ENCODE measurements at places on chromosomes 6 and 20.

DNA sequence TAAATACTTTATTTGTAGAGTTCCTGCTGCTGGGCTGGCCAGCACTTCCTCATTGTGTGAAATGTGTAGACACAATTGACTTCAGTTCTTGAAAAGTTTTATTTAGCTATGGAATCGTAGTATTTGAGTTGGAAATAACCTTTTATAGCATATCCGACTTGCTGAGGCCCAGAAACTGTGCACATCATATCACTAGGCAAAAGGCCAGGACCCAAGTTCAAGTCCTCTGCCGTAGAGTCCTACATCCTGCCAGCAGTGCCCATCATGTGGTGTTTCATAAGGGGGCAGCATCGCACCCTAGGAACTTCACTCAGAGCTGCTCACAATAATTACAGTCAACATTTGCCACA is 207.7 kb upstream of the SNX9 start:
- DNase-seq = no peak

DNA sequence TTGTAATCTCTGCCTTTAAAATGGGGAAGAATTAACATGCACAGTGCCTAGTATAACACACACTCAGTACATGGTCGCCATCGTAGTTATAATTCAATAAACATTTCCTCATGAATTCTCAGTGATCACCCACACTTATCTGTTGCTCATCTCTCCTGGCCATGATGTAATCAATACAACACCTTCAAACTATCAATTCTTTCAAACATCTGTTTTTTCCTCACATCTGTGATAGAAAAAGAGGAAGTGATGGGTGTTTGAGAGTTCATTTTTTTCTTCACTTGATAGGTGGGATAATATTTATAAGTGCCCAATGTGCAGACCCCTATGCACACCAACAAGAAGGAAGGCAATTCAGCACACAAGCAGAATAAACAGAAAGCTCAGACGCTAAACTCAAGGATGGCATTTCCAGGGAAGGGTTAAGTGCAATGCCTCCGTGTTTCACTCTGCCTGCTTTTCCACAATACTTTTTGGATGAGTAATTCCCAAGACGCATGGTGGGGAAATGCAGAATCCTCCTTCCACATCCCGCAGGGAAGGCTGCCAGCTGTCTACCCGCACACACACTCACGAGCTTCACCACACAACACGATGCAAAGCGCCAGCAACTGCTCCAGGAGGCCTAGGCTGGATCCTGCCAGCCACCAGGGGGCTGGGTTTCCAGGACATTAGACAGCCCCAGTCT is 100.3 kb downstream of the GMPR start:
- no peak for DNase-seq

DNA sequence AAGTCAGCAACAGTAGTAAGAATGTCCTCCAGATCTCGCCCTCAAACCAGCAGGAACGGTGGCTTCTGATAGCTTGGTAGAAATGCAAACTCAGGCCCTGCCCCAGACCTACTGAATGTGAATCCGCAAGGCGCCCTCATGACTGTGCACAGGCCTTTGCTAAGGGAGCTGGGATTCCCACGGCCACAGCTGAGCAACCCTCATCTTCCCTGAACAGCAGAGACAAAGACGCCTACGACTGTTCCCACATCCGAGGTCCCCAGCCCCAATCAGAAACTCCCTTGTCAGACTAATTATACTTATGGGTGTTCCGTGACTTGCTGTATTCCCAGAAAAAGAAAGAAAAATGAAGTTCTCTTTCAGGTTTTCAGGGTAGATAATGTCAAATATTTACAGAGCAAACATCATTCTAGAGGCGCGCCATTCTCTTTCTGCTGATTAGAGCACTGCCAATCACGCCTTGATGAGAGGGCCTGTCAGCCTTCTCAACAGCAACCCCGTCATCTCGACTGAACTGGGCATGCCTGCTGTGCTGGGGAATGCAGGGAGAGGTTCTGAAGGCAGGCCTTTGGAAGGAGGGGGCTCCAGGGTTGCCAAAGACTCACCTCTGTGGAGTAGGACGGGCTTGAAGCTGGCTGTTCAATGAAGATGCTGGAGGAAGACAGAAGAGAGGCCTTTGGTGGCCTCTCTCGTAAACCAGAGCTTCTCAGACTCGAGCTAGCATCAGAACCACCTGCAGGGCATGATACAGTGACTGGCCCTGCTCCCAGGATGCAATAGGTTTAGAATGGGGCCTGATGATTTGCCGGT is 79.9 kb downstream of the ZNF217 start:
- DNase-seq = no peak

- DNase-seq = no peak
Observed at GRCh38 chr6:21393441-21394165, 199.9 kb upstream of the SOX4 start.

- no peak for DNase-seq
Observed at GRCh38 chr6:144653885-144654505, 368.9 kb downstream of the UTRN start.

DNA sequence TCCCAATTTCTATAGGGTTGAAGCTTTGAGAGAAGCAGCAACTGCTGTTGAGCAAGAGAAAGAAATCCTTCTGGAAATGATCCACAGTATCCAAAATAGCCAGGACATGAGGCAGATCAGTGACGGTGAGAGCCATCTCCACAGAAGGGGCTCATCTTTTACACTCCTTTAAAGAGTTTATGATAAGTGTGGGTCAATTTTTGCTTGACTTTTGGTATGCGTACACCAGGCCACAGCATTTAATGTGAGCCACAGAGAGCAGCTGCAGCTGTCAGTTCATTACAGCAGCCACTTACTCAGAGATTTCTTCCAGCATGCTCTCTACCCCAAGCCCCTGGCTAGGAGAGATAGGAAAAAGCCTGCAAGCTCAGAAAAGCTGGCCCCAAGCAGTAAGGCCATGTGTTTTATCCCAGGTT is 9.9 kb downstream of the BAG2 start:
- DNase-seq = no peak

DNA sequence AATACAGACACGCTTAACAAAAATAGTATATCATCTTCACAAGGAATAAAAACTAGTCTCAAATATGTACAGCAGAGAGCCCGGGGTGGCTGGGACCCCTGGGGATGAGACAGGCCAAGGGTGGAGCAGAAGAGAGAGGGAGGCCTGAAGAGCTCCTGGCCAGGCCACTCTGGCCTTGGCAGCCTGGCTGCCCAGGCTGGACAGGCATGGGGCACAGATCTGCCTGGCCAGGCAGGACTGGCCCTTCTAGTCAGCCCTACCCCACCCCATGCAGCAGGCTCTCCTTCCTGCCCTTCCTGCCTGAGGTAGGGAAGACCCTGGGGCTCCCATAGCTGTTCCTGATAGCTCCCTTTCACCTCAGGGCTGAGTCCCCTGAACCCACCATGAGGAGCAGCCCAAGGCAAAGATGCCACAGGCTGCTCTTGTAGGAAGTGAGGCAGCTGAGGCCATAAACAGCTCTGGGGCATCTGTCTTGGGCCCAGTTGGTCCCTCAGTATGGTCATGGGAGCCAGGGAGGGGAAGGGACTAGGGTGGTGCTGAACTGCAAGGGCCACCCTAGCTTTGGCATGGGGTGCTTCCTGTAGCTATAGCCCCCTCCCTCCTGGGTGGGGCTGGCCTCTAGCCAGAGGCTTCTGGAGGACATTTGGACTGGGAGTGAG is 27.1 kb downstream of the COX4I2 start:
- DNase-seq = no peak

DNA sequence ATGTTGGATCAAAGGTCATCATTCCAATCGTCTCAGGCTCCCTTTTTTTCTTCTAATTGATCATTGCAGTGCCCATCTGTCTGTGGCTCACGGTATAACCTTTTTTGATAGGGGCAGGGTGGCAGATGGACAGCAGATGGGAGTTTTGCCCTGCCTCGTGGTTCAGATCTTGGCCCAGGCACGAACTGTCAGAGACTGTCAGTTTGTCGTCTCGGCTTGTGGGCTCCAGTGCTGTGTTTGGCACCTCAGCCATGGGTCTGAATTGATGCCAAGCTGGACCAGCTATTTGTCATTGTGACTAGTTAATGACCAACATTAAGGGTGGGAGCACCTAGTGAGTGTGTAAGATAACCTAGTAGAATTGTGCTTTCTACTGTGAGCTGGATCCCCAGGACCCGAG is 197.6 kb downstream of the PRL start:
- no peak for DNase-seq

DNA sequence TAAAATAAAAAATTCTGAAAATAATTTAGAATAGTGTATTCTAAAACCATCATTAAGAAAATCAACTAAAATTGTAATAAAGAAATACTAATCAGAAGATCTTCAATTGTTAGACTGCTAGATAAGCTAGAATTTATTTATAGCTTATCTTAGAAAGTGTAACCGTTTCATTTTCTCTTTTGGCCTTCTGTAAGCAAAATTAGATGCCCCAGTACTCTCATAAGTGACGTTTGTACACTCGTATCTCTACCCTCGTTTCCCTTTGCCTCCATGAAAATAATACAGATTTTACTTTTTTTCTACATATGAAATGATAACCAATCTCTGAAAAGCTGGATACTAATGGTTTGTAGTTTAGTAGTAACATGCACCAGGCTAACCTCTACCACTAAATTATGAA is 19.8 kb downstream of the DSE start:
- no peak for DNase-seq

DNA sequence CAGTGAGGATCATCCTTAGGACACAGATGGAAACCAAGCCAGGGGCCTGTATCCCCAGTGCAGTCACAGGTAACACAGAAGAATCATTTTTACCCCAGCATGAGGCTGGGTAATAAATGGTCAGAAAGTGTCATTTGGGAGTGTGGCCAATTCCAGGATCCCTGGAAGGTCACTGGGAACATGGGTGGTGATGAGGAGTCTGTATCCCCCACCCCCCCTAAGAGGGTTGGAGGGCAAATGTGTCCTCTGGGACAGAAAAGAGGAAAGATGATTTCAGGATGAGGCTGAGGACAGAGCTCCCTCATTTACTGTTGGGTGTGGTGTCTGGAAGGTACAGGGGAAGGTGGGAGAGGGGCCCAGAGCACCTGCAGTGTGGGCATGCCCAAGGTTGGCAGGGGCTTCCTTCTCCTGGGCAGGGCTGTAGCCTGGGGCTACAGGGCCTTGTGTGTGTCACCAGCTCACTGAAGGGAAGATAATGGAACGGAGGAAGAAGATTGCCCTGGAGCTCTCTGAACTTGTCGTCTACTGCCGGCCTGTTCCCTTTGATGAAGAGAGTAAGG is 34.5 kb downstream of the PLCG1 start:
- no peak for DNase-seq

GRCh38 chr6:111437573-111437972 is 45.4 kb downstream of the REV3L start:
- DNase-seq = no peak

GRCh38 chr20:17504066-17504897 is 26.9 kb downstream of the BFSP1 start:
- DNase-seq = no peak

DNA sequence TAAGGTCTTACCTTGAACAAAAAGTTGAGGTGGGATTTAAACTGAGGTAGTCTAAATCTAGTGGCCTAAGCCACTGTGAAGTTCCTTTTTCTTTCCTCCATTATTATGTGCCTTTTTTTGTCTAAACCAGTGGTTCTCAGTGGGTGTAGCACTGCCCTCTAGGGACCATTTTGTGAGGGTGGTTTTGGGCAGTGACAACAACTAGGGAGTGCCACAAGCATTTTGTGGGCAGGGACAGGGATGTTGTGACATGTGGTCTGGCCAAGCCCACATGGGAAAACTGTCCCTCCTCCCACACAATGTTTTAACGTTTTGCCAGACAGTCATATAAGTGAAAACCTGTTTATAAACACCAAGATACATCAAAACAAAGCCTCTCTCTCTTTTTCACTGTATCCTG is 899.4 kb upstream of the FLRT3 start:
- no peak for DNase-seq

DNA sequence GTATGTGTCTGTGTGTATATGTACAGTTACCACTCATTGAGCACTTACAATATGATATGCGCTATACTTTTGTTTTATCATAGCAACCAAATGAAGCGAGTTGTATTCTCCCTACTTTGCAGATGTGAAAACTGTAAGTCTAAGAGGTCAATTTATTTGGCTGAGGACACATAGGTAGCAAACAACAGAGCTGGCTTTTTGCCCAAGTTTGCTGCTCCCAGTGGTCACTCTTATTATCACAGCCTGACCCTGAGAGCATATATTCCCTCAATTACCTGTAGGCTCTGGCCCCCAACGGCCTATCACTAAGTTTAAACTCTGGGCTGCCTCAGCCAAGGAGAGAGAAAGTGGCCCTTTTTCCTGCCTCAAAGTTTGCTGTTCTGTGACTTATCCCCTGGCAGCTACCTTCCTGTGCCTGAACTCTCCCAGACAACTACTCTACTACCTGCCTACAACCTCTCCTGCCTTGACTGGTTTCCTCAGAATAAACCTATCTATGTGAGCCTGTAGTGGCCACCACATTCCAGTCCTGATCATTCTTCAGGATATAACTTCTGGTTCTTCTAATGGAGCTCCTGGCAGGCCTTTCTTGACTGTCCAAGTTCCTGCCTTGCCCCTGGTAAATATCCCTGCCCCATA is 221.8 kb downstream of the FRK start:
- DNase-seq = no peak

GRCh38 chr20:47007826-47008655 is 113.4 kb downstream of the EYA2 start:
- DNase-seq = no peak

DNA sequence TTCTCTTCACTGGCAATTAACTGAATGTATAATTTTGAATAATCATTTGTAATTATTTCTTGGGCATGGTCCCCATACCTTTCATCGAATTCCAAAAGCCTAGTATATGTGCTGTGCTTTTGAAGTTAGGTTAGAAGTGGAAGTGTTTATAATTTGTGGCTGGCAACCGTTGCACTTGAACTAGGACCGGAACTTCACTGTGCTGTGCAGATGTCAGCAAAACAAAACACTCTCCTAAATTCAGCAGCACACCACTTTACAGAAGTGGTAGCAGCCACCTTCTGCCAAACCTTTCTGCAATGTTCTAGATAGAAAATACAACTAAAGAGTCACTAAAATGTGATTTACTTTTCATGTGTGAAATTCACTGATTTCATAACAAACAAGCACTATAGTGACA is 111.9 kb downstream of the FAM83B start:
- DNase-seq = no peak

- DNase-seq = no peak
Observed at GRCh38 chr6:13687917-13688351, 23.7 kb downstream of the RANBP9 start.

DNA sequence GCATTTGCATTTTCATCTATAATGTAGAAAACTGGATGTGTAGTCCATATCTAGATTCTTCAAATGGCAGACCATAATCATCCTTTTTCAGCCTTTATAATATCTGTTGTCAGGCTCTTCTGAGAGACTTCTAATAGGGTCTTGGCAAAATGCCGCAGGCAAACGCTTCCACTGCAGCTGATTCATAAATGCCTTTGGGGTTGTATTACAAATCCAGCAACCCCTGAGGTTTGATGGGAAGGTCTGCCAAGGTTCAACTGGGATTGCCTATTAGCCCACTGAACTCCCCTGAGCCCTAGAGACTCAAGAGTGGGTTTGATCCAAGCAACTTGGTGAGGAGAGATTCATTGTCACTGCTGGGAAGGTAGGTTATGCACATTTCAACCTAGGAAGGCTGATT is 365.2 kb upstream of the POU3F2 start:
- no peak for DNase-seq

Measured in right renal cortex interstitium (tissue), 3 donors.